ENCODE measurements at places on chromosomes 2 and 18.

DNA sequence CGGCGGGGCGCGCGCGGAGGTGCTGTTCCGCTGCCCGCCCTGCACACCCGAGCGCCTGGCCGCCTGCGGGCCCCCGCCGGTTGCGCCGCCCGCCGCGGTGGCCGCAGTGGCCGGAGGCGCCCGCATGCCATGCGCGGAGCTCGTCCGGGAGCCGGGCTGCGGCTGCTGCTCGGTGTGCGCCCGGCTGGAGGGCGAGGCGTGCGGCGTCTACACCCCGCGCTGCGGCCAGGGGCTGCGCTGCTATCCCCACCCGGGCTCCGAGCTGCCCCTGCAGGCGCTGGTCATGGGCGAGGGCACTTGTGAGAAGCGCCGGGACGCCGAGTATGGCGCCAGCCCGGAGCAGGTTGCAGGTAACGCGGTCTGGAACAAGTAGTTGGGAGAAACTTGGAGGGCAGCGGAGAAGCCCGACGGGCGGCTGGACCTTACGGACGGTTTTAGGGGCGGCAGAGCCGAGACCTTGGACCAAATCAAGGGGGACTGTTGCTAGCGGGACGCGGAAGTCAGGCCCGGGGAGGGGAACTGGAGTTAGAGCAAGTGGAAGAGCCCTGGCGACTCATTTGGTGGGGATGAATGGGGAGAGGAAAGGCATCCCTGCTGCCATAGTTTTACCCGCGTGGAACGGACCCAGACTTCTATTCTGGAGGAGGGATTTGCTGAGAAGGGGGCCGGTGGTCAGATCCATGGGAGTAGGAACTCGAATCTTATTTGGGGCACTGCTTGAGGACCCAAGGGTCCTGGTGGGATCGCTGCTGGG is 573 bp downstream of the IGFBP2 start:
- DNase-seq, result no peak

DNA sequence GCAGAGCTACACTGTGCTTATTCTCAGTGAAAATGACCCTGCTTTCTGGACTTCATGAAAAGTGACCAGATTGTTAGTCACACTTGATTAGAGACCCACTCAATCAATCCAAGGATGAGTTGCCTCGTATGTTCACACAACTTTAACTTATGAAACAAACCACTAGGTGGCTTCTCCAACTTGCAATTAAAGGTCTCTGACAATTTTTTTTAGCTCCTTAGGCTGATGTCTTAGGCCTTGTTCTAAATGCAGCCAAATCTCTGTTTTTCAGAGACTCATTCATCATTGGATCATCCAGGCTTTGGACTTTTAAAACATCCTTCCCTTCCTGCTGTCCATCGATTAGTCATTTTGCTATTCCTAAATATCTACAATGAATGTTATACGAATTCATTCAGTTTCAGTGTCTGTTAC is 63.4 kb downstream of the MREG start:
- DNase-seq, result no peak

- no peak for DNase-seq
These were observed 29.3 kb downstream of the CYP26B1 start for GRCh38 chr2:72118386-72118785.

- no peak for DNase-seq
These were observed 39.4 kb downstream of the ZNF407 start for GRCh38 chr18:74637070-74637469.

GRCh38 chr2:71070294-71071093 is 2.0 kb downstream of the NAGK start:
- DNase-seq, result no peak

Measured in DMS79 (cell line).